ENCODE measurements at places on chromosomes 4 and X.

- no peak for DNase-seq
Observed at GRCh38 chr4:48526406-48526805, 36.4 kb downstream of the ZAR1 start.

- DNase-seq, result peak; percentile 55
Observed at GRCh38 chr4:76800902-76801301, 97.0 kb downstream of the SOWAHB start.

GRCh38 chrX:1427756-1428155, 25.0 kb downstream of the ASMTL start:
- no peak for DNase-seq

DNA sequence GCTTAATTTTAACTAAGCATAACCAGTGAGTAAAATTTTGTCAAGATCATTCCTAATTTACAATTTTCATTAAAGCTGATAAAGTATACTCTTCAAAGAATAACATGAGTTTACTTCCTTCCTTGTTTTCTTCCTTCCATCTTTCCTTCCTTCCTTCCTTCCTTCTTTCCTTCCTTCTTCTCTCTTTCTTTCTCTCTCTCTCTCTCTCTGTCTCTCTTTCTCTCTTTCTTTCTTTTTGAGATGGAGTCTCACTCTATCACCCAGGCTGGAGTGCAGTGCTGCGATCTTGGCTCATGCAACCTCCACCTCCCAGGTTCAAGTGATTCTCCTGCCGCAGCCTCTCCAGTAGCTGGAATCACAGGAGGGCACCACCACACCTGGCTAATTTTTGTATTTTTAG, 42.7 kb upstream of the PTPN13 start:
- DNase-seq, result no peak

GRCh38 chr4:68447201-68447600, at the start of gene TMPRSS11E:
TSS of gene TMPRSS11E (plus strand) at chr4:68447463. CDS start at chr4:68447513, 50 bp downstream.
- no peak for DNase-seq

DNA sequence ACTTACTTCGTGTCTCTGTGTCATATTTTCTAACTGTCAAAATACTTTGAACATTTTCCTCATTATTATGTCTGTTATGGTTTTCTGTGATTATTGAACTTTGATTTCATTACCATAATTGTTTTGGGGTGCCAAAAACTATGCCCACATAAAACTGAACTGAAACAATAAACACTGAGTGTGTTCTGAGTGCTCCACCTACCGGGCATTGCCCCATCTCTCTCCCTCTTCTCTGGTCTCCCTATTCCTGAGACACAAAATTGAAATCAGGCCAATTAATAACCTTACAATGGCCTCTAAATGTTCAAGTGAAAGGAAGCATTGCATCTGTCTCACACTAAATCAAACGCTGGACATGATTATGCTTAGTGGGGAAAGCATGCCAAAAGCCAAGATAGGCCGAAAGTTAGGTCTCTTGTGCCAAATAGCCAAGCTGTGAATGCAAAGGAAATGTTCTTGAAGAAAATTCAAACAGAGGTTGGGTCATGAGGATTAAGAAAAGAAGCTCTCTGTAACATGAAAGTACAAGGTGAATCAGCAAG, 972.3 kb downstream of the PCDH7 start:
- no peak for DNase-seq

DNA sequence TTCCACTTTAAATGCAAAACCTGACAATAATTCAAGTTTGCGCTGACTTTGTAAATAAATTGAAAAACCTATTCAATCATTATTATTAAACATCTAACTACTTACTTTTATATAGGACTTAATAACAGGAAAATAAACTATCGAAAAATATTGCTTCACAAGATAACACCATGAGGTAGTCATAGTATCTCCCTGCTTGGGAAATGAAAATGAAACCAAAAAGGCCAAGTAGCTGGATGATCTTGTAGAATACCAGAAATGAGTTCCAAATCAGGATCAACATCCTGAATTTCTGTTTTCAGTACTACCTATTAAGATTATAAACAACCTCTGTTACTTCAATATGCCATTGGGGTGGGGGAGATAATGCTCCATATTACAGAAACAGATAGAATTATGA, 58.9 kb downstream of the CHIC2 start:
- no peak for DNase-seq

DNA sequence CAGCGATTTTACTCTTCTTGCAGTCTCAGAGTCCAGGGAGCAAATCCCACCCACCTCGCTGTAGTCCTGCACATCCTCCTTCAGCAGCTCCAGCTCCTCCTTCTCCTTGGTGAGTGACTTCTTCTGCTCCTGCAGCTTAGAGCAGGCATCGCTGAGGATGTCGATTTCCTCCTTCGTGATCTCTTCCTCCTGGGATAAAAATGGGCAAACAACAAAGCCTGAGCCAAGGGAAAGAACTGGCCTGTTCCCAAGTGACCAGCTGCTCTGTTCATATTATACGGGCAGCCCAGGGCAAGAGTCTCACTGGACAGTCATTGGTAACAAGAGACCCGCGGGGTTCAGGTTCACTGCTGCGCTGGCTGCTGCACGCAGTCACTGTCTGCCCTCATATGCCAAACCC, 26.2 kb downstream of the FGFR3 start:
- DNase-seq, result no peak

DNA sequence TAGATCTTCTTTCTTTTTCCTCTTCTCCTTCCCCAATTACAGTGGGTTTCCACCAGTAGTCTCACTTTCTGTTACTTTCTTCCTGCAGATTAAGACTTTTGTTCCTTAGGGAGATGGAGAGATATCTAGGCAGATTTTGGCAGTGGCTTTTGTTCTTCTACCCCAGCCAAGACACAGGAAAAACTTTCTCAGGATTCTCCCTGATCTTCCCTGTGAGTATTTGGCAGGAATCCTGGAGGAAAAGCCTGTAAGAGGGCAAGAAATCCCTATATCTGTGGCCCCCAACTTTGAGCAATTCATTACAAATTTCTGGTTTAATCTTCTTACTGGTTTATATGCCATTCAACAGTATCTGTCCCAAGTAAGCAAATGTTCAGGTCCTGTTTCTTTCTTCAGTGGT, 21.9 kb downstream of the SLC9A7 start:
- no peak for DNase-seq

DNA sequence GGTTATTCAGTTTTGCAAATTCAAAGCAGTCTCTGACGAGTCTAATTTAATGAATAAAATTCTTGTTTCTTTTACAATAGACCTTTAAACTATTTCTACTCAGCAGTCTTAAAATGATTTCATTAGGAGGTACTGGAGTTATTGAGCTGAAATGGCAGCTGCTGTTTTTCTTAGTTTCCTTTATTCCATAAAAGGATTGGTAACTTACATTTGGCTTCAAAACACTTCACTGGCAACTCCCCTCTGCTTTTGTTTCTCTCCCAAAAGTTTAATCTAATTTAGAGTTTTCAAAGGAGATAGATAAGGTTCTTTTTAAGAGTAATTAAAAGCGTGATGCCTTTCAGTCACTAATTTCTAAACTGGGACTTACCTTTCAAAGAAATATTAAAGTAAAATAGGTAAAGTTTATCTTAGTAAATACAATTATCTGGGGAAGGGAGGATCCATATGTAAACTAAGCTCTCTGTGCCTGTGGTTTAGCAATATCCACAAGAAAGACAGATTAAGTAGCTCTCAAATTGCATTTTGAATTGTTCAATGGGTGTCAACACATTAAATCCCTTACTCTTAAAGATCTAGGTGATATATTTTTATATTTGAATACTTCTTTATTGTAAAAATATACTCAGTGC, 17.1 kb upstream of the PCDH10 start:
- no peak for DNase-seq

DNA sequence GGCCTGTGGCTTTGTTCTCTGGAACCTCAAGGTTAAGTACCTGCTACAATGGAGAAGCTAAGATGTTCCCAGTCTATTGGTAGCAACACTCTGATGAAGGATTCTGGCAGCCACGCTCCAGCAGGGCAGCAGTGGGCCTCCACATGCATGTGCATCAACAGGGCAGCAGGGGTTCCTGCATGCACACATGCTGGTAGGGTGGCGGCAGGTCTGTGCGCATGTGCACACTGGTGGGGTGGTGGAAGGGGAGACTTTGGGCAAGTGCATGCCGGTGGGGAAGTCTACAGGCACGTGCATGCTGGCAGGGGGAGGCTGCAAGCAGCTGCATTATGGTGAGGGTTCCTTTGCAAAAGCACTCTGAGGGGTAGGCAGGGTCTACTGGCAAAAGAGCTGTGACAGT, 160.7 kb downstream of the NKX6-1 start:
- no peak for DNase-seq

GRCh38 chrX:45261005-45261404, 60.3 kb upstream of the DIPK2B start:
- DNase-seq, result no peak

DNA sequence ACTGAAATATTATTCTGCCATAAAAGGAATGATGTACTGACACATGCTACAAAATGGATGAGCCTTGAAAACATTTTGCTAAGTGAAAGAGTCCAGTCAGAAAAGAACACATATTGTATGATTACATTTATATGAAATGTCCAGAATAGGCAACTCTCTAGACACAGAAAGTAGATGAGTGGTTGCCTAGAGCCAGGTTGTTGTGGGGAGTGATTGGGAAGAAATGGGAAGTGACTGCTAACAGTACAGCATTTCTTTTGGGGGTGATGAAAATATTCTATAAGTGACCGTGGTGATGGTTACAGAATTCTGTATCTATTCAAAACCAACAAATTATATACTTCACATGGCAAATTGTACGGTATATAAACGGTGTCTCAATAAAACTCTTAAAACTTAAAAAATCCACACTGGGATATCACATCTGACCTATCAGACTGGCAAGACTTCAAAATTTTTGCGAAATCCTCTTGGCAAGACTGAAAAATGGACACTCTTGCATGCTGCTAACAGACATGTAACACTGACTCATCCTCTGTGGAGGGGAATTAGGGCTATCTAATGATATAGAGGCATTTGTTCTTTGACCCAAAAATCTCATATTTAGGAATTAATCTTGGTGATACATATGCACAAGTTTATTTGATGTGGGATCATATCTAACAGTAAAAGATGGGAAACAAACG, 71.8 kb downstream of the FAM13A start:
- DNase-seq, result no peak

- DNase-seq, result no peak
Observed at GRCh38 chrX:108167211-108167872, 75.8 kb downstream of the ATG4A start.

DNA sequence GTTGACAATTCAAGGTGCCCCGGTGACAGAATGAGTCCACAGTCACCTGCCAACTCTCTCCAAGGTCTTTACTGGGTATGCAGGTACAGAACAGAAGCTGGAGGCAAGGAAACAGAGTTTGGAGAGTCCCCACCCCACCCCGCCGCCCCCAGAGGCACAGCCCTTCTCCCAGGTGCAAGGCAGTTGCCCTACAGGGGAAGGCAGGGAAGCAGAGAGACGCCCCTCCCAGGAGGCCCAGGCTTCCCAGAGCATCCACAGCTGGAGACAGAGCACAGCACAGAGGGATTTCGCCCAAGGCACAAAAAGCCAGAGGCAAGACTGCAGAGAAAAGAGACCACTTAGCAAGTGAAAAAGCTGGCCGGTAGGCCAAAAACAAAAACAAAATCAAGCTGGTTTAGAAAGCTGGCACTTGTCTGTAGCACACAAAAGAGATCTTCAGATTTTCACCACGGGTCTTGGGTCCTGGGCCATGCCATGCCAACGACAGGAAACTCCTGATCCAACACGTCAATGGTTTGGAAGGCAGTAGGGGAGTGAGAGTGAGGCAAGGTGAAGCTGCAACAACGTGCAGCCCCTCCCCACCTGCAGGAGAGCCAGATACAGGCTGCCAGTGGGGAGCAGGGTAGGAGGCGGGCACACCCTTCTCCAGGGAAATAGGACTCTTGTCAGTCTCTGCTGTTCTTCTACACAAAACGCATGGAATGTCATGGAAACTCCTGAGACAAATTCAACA, 113.3 kb downstream of the AFAP1 start:
- no peak for DNase-seq

DNA sequence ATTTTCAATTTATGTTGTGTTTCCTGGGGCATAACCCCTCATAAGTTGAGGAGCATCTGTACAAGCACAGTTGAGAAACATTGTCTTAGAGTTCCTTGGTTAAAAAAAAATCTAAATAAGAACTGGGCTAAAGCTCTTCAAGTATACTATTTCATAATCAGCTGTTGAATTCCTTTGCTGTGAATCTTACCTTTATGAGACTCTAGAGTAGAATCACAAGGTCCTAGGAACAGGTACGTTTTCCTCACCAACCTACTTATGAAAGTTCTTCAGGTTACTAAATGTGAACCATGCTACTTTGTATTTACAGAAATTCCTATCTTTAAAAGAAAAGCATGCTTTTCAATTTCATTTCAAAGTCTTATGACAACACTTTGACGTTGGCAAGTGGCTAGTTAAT, 20.9 kb upstream of the SOD3 start:
- DNase-seq, result no peak

GRCh38 chrX:96997196-96997595, 113.5 kb downstream of the RPA4 start:
- DNase-seq, result no peak

- DNase-seq, result no peak
Observed at GRCh38 chrX:124954402-124954801, 365.3 kb upstream of the TEX13C start.

- no peak for DNase-seq
Observed at GRCh38 chr4:7235030-7235380, 42.7 kb downstream of the SORCS2 start.

DNA sequence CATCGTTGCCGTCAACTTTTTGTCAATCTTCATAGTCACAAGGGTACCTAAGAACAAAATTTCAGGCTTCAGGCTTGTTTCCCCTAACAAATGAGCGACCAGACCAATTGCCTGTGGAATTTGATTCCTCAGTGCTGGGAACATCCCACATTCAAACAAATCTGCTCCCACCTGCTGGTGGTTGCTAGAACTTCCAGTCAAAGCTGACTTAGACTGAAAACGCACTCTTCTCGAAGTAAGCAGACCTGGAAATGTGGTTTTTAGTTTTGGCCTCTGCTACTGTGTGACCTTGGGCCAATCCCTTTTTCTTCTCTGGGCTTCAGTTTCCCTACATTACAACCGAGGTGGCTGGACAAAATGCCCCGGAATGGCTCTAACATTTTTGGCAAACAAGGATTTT, 1.8 kb upstream of the GABRQ start:
- no peak for DNase-seq

GRCh38 chr4:94420356-94420755, 31.4 kb upstream of the PDLIM5 start:
- DNase-seq, result no peak

GRCh38 chrX:31808357-31808756, 736.5 kb upstream of the FTHL17 start:
- DNase-seq, result no peak
